T-helper 1 cell treated with Interleukin-12 subunit alpha and Interleukin-12 subunit beta and Interleukin-4 antibody, amounts not matched to agents 30 ng/mL and 1 ng/mL, for 36 hours (primary cell): ENCODE measurements at places on chromosomes 4 and X. TPM values are rescaled to one million over a fixed set of nuclear protein-coding genes. Genes with fewer than 3 reads are reported as not detected.

Gene CT45A2
- total RNA-seq, result not detected in 2 replicates

Gene STATH
- not detected in 2 replicates for total RNA-seq

Gene VSIG1
- total RNA-seq, result 3.0 and 5.0 TPM in 2 replicates

Gene HGFAC
- total RNA-seq, result not detected in 2 replicates

Gene EGF
- total RNA-seq, result not detected in 2 replicates

Gene CD38
- total RNA-seq, result 213 and 216 TPM in 2 replicates

Gene VCX2
- not detected in 2 replicates for total RNA-seq

Gene SMIM10
- 0.49 and 0.54 TPM in 2 replicates for total RNA-seq

Gene GABRQ
- total RNA-seq, result 0.05 and 0.07 TPM in 2 replicates

Gene CSN1S1
- total RNA-seq, result not detected in 2 replicates

Gene FOXR2
- not detected in 2 replicates for total RNA-seq

Gene SLC9A7
- 15.4 and 17.0 TPM in 2 replicates for total RNA-seq

Gene NDST3
- not detected in 2 replicates for total RNA-seq

Gene SLITRK2
- not detected in 2 replicates for total RNA-seq

Gene AFF2
- 3.4 TPM in 2 replicates for total RNA-seq

Gene SMIM31
- not detected in 2 replicates for total RNA-seq

Gene KLHL8
- 9.4 and 11.1 TPM in 2 replicates for total RNA-seq

Gene RPS6KA6
- total RNA-seq, result not detected in 2 replicates

Gene MAGEA1
- total RNA-seq, result not detected in 2 replicates

Gene SMR3B
- total RNA-seq, result not detected in 2 replicates

Gene ADAMTS3
- not detected in 2 replicates for total RNA-seq

Gene SPINK2
- 0.37 TPM in 1 of 2 replicates, not detected in the other for total RNA-seq

Gene S100G
- total RNA-seq, result not detected in 2 replicates

Gene F9
- total RNA-seq, result not detected in 2 replicates

Gene SERTM2
- not detected in 2 replicates for total RNA-seq

Gene MAPK10
- not detected in 2 replicates for total RNA-seq

Gene RTL3
- total RNA-seq, result not detected in 2 replicates

Gene MAGEC2
- not detected in 2 replicates for total RNA-seq

Gene DEFB131A
- total RNA-seq, result not detected in 2 replicates

Gene ARHGEF6
- total RNA-seq, result 97.4 and 97.9 TPM in 2 replicates

Gene ESX1
- not detected in 2 replicates for total RNA-seq

Gene HERC5
- total RNA-seq, result 57.7 and 59.0 TPM in 2 replicates

Gene FAM9B
- not detected in 2 replicates for total RNA-seq

Gene RAB39B
- total RNA-seq, result 11.5 and 11.6 TPM in 2 replicates

Gene ARMCX2
- 3.4 and 3.8 TPM in 2 replicates for total RNA-seq

Gene BEX1
- total RNA-seq, result not detected in 2 replicates

Gene SPANXA2
- not detected in 2 replicates for total RNA-seq

Gene PFKFB1
- 0.15 and 0.56 TPM in 2 replicates for total RNA-seq

Gene MAML3
- 0.73 and 0.83 TPM in 2 replicates for total RNA-seq

Gene HNRNPD
- 313 and 343 TPM in 2 replicates for total RNA-seq

Gene CCDC160
- 0.15 and 0.17 TPM in 2 replicates for total RNA-seq

Gene CNOT6L
- total RNA-seq, result 103 and 108 TPM in 2 replicates

Gene FMR1NB
- not detected in 2 replicates for total RNA-seq

Gene RAB41
- total RNA-seq, result not detected in 2 replicates

Gene HSFX4
- 0.22 TPM in 1 of 2 replicates, not detected in the other for total RNA-seq
